Stimulated activated CD8-positive, alpha-beta memory T cell treated with anti-CD3 and anti-CD28 coated beads, Interleukin-2, amount 100 ng/mL, for 1 hour (primary cell): ENCODE measurements at places on chromosomes 16 and 17.

GRCh38 chr17:7133424-7133823 is 18.8 kb upstream of the ASGR2 start:
- DNase-seq: no peak

DNA sequence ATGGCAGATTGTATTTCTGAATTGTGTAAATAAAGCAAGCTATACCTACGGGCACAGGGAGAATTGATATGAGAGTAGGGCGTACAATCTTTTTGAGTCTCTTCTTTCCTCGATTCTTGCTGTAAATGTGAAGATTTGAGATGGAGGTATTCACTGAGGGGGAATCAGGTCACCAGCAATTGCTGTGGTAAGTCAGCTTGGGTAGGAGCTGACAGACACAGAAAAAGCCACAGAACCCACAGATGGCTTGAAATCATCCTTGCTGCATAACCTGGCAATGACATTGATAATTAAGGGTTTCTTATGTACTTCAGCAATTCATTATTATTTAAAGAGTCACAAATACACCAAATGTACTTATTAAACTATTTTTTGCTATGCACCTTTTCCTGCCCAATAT is 164.2 kb downstream of the CNTNAP4 start:
- DNase-seq: no peak

- no peak for DNase-seq
Measured at GRCh38 chr17:76082326-76083251, 3.6 kb downstream of the ZACN start.

DNA sequence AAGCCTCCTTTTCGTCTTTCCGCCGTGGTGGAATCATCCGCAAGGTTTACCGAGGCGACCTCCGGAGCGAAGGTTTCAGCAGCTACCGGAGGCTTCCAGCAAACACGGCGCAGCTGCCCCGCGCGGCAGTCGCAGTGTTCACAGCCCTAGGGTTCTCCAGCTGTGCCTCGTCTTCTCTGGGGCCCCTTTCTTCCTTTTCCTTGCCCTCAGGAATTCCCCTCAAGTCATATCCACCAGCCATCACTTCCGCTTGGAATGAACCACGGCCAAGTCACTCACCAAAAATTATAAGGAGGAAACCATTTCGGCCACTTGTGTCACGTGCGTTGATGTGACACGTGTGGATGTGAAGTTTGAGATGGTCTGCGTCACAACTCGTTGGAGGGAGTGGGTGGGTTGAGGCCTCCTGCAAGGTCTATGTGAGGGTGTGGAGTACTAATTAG is 636 bp upstream of the ERN1 start:
- peak; percentile 22 for DNase-seq

DNA sequence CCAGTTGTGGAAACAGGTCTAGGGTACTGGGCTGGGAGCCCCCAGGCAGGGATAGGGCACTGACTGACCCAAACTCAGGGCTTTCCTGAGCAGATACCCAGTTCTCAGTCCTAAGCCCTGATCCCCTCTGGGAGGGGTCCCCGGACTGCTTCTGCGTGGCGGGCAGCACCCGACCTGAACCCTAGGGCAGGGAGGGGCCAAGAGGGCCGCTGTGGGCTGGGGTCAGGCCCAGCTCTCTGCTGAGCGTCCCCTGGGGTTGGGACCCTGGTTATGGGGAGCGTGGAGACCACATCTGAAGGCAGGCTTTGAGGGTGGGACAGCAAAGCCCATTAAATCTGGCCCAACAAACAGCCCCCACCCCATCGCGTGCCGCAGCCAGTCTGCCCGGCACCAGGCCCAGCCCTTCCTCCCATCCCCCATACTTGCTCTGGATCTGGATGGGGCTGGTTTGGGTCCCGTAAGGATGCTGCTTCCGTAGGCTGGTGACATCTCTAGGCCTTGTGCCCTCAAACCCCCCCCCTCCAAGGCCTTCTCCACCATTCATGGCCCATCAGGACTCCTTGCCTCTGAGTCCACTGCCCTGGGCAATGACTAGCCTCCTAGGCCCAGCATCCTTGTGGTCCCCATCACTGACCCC is 691 bp upstream of the FAM83G start:
- no peak for DNase-seq

- no peak for DNase-seq
Measured at GRCh38 chr16:3035972-3036725, 595 bp downstream of the BICDL2 start.

GRCh38 chr16:61829631-61830030 is 206.6 kb downstream of the CDH8 start:
- no peak for DNase-seq
